KBM-7 (cell line): ENCODE measurements at places on chromosomes 16 and 17.

GRCh38 chr17:48529683-48530009 is 1.2 kb downstream of the HOXB1 start:
- no peak for DNase-seq

DNA sequence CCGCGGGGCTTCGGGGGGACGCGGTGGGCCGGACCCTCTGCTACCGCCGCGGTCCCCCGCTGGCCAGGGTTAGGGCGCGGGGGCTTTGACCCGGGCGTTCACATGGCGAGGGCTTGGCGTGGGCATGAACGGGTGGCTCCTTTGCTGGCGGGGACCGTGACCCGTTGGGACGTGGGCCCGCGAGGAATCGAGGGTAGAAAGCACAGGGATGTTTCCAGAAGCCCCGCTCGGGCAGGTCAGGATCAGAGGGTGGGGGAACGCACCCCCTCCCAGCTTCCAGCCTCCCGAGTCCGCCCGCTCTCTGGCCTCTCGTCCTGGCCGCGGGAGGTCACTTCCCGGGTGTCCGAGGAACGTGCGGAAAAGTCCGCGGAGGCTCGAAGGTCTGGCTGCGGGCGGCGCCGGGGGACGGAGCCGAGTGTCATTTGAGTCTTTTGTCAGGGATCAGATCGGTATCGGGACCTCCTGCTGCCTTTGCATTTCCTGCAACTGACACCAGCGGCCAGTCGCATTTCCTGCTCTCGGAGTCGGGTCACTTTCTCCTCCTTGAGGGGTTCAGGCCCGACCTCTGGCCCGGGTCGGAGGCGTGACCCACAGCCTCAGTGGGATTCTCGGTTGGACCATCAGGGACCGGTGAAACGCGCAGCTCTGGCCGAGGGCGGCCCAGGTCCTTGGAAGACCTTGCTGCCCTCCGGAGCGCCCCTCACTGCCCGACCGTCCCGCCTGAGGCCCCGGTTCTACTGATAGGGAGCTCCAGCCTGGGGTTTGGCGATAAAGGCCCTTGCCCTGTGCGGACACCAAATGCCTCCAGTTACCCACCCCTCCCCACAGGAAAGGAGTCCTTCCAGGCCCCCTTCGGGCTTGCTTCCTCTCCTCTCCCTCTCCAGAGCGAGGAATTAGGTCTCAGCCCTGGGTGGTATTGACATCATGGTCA is 702 bp upstream of the WNT3 start:
- DNase-seq = no peak

DNA sequence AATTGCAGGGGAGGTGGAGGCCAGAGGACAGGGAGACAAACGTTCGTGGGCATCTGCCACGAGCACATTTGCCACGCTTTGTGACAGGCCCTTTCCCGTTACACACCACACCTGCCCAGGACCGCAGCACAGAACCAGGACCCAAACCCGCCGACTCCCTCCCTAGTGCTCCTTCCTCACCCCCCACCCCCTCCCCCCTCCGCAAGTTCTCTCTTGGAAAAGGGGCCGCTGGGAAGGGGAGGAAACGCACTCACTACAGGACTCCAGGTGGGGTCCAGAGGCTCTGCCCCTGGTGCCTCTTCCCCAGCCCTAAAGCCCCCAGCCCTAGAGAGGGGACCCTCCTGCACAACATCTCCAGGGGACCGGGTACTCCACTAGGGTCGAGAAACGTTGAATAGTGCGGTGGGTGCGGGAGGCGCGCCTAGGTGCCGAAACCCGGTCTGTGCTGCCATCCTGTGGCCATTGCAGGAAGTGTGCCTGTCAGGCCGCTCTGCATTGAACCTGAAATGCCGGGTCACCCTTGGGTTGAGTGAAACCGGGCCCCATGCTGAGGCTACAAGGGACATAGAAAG is 21.9 kb upstream of the EIF1 start:
- peak; percentile 84 for DNase-seq

DNA sequence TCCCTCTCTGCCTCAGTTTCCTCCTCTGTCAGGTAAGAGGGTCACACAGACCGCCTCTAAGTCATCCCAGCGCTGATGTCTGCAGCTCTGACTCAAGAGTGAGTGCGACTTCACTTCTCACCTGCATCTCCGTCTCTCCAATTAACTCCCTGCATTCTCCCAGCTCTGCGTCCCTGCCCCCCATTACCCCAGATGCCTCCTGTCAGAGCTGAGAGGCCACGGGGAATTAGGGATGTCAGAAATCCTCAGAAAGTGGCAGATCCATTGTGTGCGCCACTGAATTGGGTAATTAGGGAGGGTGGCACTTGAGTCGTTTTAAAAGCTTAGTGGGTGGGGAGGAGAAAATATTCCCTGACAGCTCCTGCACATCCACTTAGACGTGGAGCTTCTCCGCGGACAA is 885.4 kb upstream of the EEF2KMT start:
- no peak for DNase-seq

DNA sequence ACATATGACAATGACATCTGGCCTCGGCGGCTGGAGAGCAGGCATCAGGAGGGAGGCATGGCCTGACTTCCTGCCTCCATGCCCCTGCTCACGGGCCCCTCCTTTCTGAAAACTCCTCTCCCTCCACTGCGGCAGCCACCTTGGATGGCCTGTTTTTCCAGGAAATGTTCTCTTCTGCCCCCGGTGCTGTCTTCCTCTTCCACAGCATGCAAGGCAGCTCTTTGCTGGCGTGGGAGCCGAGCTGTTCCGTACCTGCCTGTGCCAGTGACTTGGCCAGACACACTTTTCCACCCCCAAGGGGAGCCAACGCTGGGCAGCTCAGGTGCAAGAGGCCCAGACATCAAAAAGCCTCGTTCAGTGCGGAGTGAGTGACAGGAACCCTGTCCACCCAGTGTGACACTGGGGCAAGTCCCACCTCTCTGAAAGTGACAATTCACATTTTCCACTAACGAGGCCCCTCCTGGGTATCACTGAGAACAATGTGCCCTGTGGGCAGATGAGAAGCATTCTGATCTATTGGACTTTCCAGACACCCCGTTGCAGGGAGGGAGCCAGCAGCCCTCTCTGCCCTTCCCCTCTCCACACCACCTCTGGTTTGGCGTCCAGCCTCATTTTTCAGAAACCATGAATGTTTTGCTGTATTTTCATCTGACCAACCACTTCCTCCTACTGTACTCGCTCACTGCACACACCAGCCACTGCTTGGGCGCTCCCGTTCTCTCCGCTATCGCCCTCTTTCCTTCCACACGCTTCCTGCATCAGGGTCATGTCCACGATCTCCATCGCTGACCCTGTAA is 31.2 kb downstream of the NSMCE1 start:
- DNase-seq = peak; percentile 85

- no peak for DNase-seq
Measured at GRCh38 chr17:4326608-4327007, 39.9 kb downstream of the UBE2G1 start.

DNA sequence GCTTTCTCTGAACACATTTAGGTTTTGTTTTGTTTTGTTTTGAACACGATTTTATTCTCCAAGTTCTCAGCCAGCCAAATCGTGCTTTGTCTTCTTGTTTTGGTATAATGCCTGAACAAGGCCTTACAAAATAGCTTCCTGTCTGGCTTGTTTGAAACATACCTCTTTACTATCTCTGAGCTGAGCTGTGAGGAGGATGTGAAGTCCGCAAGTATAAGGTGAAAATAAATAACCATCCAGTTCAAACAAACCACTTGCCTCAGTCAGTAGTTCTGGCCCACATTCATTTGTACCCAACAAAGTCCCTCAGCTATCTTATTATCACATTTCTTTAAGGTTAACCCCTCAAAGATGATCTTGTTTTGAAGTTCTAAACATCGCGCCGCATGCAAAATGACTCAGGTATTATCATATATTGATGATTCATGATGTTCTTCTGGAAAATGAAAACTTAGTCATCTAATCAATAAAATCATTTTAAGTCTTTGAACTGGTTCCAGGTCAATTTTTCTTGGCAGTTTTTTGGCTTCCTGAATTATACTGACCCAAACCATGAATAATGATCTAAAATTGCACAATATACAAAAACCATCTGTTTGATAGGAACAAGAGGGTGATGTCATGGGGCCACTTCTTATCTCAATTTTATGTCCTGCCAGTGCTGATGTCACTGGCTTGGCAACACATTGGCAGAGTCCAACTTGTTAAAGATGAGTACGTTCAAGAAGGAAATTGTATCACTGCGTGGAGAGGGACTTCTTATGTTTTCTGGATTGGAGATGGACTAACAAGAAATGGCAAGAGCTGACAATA is 694.3 kb downstream of the KCNJ2 start:
- DNase-seq = no peak

- DNase-seq = no peak
Measured at GRCh38 chr17:66946251-66946650, 18.3 kb upstream of the CACNG4 start.

DNA sequence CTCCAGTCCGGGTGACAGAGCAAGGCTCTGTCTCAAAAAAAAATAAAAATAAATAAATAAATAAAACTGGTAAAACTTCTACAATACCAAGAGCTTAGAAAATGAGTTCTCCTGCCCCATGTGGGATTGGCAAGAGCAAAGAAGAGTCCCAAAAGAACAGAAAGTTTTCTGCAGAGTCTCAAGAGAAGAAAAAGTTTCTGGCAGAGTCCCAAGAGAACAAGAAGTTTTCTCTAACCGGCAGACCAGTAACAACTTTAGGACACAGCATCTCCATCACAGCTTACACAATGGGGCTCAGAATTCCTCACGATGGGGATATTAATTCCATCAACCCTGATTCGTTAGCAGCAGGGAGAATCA is 1.1 kb downstream of the SLC39A11 start:
- no peak for DNase-seq

GRCh38 chr16:55933038-55933437 is 57.9 kb upstream of the CES5A start:
- no peak for DNase-seq

DNA sequence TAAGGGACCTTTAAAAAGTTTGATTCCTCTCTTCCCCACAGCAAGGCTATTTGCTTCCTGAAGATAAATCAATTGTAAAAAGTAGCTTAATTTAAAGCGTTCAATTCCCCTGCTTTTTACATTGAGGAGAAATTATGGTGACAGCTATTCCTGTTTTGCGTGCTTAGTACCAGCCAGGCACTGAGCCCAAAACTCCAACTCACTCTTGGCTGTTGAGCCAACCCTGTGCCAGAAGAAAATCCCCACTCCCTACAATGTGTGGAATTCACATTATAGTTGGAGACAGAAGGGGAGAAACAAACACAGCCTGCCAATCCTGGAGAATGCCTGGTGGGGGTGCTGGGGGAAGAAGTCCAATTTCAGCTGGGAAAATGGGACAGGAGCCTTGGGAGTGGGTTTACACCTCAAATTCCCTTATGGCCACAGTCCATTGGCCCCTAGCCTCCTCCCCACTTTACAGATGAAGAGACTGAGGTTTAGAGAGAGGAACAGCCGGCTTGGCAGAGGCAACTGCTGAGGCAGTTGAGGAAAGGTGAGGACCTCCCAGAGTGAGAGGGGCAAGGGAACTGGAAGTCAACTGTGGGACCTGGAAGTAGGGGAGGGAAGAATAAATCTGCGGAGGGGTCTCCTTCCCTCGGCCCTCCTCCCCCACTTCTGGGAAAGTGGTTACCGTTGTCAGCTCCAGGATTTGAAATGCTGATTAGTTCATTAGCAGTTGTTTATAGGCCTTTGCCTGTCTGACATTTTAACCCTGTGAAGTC is 26.1 kb downstream of the CDH1 start:
- DNase-seq = no peak

GRCh38 chr16:53893731-53894435 is 189.9 kb downstream of the FTO start:
- no peak for DNase-seq

GRCh38 chr16:2532494-2533141 is 1.4 kb upstream of the CEMP1 start:
- DNase-seq = peak; percentile 75

DNA sequence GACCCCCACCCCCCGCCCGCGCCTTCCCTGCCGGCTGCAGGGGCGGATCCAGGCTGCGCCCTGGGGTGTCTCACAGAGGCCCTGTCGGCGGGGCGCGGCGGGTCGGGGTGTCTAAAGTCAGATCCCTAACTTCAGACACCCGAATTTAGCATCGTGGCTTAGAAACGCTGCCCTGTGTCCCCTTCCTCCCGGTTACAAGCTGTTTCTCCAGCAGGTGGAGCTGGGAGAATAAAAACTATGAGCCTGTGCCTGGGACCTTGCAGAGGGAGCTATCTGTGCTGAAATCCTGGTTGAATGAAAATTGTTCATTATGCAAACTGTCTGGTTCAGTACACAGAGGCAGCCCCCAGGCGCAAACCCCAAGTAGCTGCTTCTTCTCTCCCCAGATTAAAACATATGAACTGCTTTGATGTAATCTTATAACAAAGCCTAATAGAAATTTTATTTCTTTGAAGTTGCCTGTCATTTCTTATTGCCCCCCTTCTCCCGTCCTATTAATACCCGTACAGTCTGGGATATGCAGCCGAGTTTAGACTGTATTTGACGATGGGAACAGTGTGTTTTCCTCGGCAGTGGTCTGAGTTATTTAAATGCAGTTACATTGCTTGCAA is 79.0 kb downstream of the RPA1 start:
- DNase-seq = peak; percentile 85

GRCh38 chr17:74637265-74637664 is 13.7 kb upstream of the CD300E start:
- peak; percentile 21 for DNase-seq

DNA sequence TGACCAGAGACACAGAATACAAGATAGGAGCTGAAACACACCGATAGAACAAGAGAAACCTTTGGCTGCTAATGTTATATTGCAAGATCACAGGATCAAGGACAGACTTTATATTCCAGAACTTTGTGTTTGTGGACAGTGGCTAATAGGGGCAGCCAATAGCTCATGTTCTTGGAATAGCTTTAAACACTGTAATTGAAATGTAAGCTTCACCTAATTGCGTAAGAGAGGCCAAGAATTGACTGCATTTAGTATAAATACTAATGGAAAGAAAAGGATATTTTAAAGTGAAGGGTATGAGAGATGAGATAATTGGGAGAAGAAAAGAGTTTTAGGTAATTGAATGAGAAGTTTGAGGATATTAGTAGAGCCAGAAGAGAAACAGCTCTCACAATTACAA is 758.8 kb downstream of the CDH11 start:
- no peak for DNase-seq
